Jurkat, Clone E6-1 (cell line): ENCODE measurements at places on chromosomes 13 and 19.

DNA sequence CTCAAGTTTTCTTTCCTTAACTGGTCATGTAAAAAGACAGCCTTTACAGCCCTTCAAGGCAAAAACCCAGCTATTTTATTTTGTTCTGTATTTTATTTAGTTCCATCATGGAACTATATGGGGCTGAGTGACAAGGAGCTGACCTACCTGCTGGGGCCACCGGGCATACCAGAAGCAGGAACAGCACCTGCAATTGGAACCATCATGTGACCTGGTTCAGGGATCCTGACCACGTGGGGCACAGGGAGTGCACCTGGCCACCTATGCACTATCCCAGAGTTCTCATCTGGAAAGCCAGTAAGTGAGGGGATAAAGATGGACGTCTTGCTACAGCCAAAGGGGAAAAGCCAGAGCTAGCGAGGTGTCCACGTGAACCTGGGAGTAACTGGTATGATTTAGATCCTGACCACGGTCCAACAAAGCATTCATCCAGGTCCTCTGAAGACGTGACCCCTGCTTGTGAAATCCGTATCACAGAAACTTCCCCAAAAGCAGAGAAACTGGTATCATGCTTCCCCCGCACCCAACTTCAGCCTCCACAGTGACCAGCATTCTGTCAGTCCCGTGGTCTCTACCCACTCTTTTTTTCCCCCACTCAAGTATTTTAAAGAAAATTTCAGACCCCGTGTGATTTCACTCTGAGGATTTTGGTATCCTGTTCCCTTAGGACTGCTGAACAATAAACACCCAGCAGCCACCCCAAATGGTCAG lies 40.5 kb upstream of the SLC15A1 start:
- DNase-seq: no peak

DNA sequence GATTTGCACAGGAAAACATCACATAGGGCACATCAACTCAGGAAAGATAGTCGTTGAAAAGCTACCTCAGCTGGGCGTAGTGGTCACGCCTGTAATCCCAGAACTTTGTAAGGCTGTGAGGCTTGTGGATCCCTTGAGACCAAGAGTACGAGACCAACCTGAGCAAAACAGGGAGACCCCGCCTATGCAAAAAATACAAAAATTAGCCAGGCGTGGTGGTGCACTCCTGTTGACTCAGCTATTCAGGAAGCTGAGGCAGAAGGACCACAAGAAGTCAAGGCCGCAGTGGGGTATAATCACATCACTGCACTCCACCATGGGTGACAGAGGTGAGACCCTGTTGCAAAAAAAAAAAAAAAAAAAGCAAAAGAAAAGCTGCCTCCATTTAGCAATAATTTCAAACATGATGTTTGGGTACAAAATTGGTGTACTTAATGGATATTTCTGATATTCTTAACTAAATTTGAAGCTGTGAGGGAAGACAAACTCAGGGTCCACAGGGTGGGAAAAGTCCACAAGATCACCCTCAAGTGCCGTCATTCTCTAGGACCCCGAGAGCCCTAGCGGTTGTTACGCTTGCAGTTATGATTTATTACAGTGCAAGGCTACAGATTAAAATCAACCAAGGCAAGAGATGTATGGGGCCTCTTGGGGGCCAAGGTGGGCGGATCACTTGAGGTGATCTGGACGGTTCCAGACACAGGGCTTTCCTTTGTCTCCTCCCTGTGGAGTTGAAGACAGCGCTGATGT lies 42.5 kb upstream of the LDLR start:
- no peak for DNase-seq

- no peak for DNase-seq
Observed at GRCh38 chr19:49744946-49745381, 18.1 kb downstream of the TSKS start.

DNA sequence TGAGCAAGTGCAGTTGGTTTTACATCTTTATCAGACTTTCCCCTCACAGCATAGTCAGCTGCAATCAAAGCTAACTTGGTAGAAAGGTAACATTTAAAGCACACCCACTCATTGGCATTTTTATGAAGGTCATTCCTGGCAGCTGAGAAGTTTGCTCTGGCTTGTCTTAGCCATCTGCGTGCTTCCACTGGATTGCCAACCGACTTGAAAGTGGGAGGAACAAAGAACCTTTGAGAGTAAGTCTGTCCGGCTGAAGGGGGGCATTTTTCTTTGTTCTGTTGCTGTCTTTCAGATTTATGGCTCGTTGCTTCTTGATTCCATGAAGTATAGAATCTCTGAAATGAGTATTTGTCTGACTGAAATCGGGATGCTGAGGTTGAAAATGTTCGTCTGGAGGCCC lies 103.1 kb downstream of the SACS start:
- DNase-seq: no peak

DNA sequence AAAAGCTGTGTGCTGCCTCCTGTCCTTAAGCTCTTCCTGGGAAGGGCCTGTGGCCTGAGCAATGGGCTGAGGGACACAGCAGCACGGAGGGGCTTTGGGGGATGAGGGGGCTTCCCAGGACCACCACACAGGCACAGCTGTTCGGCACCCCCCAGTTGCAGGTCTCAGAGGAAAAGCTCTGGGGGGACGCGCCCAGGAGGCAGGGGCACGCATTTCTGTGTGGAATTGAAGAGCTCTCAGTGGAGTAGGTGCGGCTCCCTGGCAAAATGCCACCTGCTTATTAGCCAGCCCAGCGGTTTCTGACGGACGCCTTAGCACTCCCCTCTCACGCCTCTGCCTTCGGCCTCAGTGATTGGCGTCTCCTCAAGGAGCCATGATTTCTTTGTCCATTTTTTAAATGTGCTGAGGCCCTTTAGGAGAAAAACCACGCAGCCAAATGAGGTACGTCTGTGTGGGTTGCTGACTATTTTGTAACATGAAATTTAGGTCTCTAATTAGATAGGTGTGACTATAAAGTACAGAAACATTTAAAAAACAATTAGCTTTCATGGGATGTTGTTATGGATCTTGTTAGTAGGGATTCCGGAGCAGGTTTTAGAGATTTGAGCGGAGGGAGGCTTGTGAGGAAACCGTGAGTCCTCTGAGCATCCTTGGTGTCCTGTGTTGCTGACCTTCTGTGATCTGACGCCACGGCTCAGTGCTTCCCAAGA lies 4.0 kb downstream of the MCF2L start:
- DNase-seq: no peak

- DNase-seq: no peak
Observed at GRCh38 chr13:40522282-40522681, 144.2 kb downstream of the FOXO1 start.

DNA sequence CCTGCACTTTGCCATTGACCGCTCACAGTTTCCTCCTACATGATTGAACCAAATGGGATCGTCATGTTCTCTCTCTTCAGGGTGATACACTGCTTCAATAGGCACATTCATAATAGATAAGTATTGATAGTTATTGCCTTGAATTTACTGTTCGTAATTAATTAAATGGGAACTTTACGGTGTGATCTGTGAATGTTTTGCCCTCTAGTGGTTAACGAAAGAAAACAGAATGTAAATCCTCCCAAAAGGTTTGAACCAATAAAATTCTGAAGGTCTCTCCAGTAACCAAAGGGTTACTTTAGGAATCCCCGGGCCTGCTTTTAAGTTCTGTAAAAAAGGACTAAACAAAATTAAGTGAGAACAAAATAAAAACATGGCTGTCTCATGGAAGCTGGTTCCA lies 389.3 kb downstream of the DACH1 start:
- peak; percentile 7 for DNase-seq

- DNase-seq: no peak
Observed at GRCh38 chr19:13057147-13057572, 45.5 kb downstream of the LYL1 start.

- DNase-seq: no peak
Observed at GRCh38 chr13:48977286-48977625, 1.5 kb downstream of the FNDC3A start.

DNA sequence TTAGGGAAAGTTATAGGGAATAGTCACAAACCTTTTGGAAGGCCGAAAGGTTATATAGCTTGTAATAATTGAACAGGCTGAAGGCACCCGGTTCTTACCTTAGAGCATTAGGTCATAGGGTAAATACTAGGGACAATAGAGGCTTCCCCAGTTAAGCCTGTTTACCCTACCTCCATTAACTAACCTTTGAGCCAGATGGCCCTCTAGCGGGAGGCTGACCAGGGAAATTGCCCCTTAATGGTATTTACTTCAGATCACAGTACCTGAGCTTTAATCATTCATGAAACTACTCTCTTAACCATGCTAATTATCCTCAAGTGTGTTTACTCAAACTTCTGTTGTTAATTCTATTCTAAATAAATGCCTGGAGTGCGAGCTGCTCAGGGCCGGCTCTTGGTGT lies 20.4 kb upstream of the ZNF83 start:
- DNase-seq: no peak
